ENCODE measurements at places on chromosomes 4 and X. TPM values are rescaled to one million over a fixed set of nuclear protein-coding genes. Genes with fewer than 3 reads are reported as not detected.

DNA sequence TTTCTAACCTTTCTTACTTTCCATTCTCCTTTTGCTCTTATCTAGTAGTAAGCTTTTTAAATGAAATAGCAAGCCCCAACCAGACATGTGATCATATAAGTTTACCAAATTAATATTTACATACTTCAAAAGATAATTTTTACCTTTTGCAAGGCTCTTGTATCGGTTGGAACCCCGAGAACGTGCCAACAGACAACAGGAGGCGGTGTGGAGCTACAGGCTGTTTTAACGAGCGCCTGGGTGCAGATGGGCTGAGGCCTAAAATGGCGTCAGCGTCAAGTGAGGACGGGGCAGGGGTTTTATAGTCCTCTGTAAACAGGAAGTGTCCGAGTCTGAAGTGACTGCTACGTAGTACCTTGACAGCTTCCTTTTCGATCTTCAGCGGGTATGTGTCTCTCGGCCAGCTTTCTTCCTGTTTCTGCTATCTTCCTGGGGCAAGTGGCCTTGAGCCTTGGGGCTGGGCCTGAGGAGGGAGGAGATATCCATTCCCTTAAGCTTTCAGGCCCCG is 342.7 kb downstream of the GALNTL6 start:
- DNase-seq, result no peak

SHROOM3 gene
- 10.0 TPM for total RNA-seq

- no peak for DNase-seq
Measured at GRCh38 chrX:53563324-53563723, 123.2 kb downstream of the HUWE1 start.

GRCh38 chrX:133813971-133814370 is 171.4 kb downstream of the GPC3 start:
- no peak for DNase-seq

DNA sequence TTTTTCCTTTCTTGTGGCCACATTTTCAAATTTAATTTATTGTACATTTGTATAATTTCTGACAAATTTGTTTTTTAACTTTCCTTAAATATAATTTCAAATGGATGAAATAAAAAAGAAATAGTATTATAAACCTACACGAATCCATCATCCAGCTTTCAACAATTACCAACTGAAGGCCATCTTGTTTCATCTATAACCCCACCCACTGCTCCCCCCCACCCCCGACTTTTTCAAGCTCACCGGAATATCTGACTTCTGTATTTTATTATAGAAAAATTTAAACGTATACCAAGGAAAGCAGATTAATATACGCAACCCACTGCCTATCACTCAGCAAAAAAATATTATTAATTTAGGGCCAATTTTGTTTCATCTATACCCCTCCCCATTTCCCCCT is 1.1 kb downstream of the MORF4L2 start:
- peak; percentile 3 for DNase-seq
